ENCODE measurements at places on chromosomes 1 and 21. TPM values are rescaled to one million over a fixed set of nuclear protein-coding genes. Genes with fewer than 3 reads are reported as not detected.

TMEM82 gene
- not detected for total RNA-seq

- H3K4me3 ChIP-seq: no peak overlapping the region
- no peak overlapping the region for H3K27ac ChIP-seq
- H3K27me3 ChIP-seq: peaks cover 43% of the 10 kb centered on the region
- no peaks in the 10 kb centered on the region for H3K36me3 ChIP-seq
- no peak for DNase-seq
- H3K4me1 ChIP-seq: peaks cover 28% of the 10 kb centered on the region
Measured at GRCh38 chr1:155073377-155074242, 5.0 kb upstream of the EFNA3 start.

DNA sequence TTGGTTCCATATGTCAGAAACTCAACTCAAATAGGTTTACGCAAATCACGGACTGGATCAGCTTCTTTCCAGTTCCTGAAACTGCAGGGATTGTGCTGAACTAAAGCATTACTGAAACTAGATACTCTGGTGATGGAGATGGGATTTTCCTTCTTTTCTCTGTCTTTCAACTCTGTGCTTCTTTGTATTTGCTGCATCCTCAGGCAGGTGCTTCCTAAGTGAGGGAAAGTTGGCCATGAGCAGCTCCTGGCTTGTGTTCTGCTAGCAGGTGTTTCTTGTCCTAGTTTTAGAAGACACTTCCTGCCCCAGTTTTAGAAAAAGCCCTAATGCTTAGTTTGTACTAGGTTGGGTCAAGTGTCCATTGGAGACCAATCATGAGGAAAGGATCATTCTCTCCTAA, 86.7 kb upstream of the USP24 start:
- H3K4me3 ChIP-seq: no peak overlapping the region
- DNase-seq: no peak
- no peak overlapping the region for H3K27ac ChIP-seq
- no peaks in the 10 kb centered on the region for H3K36me3 ChIP-seq

GRCh38 chr21:42027822-42028765, 17.9 kb upstream of the ZBTB21 start:
- DNase-seq: no peak
- H3K36me3 ChIP-seq: no peaks in the 10 kb centered on the region
- peaks cover 23% of the 10 kb centered on the region for H3K4me1 ChIP-seq

DNA sequence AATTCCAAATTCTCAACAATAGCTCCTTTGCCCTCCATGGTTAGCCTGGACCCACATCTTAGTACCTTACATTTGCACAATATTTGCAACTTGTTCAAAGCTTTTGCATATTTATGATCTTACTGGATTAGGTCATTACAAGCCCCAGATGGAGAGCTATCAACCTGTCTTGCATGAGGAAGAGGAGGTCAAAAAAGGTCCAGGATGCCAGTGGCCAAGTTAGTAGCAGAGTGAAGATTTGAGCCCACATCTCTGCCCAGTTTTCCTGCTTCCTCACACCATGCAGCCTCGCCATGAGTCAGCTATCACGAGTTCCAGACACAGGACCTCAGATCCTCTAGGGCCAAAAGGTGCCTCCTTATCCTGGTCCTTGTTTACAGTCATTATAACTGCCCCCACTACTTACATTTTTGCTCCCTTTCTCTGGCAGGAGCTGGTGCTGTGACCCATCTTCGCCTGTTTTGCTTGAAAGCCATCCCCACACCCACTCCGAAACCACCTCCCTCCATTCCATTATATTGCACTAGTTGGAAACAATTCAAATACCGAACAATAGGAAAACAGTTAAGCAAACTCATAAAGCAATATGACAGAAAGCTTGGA, 5.0 kb upstream of the AHCYL1 start:
- H3K27me3 ChIP-seq: no peaks in the 10 kb centered on the region
- H3K4me3 ChIP-seq: no peak overlapping the region
- no peaks in the 10 kb centered on the region for H3K36me3 ChIP-seq
- peaks cover 20% of the 10 kb centered on the region for H3K4me1 ChIP-seq
- no peak overlapping the region for H3K27ac ChIP-seq
- no peak for DNase-seq

DNA sequence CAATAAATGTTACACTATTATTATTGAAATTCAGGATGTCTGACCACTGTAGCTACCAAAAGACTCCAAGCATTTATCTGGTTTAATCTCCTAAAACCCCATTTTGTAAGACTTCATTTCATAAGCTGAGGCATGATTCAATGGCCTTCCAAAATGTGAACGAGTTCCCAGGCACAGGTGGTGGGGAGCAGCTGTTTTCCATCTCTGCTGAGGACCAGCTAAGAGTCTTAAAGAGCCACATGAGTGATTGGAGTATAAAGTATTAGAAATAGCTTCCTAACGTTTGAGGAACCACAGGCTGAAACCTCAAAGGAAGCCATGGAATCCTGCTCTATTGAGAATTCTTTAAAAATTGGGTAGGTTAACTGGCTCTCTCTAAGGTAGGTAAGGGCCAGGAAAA, 44.9 kb downstream of the SEC16B start:
- no peaks in the 10 kb centered on the region for H3K27me3 ChIP-seq
- H3K4me3 ChIP-seq: no peak overlapping the region
- H3K36me3 ChIP-seq: no peaks in the 10 kb centered on the region
- DNase-seq: no peak
- peaks cover 48% of the 10 kb centered on the region for H3K4me1 ChIP-seq
- H3K27ac ChIP-seq: no peak overlapping the region

Measured in neural crest cell (in vitro differentiated cells).